ENCODE measurements at places on chromosomes 12 and 14.
A peak's percentile ranks its signal among the peaks of the same experiment; 100 is the strongest.

- no peak for DNase-seq
These were observed 19.0 kb downstream of the FAM181A start for GRCh38 chr14:93946104-93946503.

- DNase-seq, result no peak
These were observed 73.2 kb downstream of the SUSD6 start for GRCh38 chr14:69684461-69685217.

GRCh38 chr12:122860040-122860853, 25.0 kb downstream of the HIP1R start:
- DNase-seq, result peak; percentile 88

- DNase-seq, result no peak
These were observed 696.3 kb downstream of the TMEM121 start for GRCh38 chr14:106222731-106223130.

DNA sequence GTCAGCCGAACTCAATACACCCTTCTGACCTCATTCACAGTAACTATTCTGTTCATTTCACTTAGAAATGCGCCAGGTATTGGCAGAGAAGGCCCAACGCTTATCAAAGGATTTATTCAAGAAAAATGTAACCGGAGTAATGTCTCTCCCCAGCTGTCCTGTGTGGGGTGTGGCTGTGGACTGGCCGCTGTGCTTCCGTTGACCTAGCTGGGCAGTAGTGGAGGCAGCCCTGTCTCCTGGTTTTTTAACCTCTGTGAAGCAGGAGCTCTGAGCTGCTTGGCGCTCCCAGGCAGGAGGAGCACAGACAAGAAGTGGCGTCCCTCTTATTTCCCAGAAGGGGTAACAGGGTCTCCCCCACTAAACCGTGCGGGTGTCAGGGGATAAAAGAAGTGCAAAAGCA, 85.2 kb downstream of the ESR2 start:
- DNase-seq, result no peak

DNA sequence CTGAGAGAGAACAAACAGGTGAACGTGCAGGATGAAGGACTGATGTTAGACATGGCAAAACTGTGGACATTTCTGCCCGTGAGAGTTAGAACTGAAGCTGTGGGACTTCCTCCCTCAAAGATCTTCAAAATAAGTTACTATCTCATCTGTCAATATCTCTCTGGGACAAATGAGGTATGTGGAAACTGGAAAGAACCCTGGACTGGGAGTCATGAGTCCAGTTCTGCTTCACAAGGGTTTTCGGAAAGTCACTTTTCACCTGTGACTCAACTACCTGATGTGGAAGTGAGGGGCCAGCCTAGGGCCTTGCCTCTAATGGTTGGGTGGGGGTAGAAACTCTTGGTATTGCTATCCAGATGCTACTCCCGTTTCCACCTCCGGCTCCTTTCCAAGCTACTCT, 47.3 kb downstream of the RAB35 start:
- no peak for DNase-seq

- no peak for DNase-seq
These were observed 52.8 kb upstream of the LRTM2 start for GRCh38 chr12:1767407-1768090.

GRCh38 chr14:95294834-95295599, 24.7 kb downstream of the CLMN start:
- no peak for DNase-seq

DNA sequence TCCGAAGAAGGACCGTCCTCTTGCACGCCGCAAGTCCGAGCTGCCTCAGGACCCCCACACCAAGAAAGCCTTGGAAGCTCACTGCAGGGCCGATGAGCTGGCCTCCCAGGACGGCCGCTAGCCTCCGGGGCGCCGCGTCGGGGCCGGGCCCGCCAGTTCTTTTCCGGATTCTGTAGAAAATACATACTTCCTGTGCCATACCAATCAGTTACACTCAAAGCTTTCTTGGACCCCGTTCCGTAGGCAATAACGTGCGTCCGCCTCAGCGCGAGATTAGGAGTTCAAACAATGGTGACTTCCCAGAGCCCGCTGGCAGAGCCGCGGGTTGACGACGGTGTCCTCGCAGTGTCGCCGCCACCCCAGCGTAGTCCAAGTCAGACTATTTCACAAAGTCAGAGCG, 39.2 kb upstream of the DYNC1H1 start:
- no peak for DNase-seq

DNA sequence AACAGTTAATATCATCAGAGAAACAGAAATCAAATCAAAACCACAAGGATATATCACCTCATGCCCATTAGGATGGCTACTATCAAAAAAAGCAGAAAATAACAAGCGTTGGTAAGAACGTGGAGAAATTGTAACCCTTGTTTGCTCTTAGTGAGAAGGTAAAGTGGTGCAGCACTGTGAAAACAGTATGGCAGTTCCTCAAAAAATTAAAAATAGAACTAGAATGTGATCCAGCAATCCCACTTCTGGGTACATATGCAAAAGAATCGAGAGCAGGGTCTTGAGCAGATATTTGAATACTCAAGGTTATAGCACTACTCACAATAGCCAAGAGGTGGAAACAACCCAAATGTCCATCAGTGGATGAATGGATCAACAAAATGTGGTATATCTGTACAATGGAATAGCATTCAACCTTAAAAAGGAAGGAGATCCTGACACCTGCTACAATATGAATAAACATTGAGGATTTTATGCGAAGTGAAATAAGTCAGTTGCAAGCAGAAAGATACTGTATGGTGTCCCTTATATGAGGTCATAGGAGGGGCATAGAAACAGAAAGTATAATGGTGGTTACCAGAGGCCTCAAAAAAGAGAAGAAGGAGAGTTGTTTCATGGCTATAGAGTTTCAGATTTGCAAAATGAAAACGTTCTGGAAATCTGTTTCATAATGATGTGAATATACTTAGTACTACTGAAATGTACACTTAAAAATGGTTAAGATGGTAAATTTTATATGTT, 131.0 kb upstream of the EEA1 start:
- DNase-seq, result no peak

DNA sequence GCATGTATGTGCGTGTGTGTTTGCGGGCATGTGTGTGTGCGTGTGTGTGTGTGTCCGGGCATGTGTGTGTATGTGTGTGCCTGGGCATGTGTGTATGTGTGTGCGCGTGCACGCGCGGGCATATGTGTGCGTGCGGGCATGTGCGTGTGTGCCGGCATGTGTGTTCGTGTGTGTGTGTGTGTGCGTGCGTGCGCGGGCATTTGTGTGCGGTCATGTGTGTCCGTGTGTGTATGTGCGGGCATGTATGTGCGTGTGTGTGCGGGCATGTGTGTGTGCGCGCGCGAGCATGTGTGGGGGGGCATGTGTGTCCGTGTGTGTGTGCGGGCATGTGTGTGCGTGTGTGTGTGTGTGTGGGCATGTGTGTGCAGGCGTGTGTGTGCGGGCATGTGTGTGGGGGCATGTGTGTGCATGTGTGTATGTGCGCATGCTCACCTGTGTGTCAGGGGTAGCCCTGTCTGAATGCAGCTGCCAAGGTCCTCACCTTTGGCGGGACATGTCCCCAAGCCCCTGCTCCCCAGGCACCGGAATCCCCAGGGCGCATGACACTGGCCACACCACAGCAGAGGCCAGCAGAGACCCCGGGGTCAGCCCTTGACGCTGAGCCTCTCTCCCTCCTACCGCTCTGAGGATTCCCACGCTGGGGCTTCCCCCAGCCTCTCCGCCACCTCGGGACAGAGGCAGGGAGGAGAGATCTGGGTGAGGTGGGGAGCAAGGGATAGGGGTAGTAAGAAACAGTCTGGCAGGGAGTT, 109.5 kb upstream of the NCOR2 start:
- DNase-seq, result no peak

GRCh38 chr12:27814851-27815591, 35.0 kb upstream of the MANSC4 start:
- no peak for DNase-seq

GRCh38 chr12:88218293-88218692, 76.2 kb downstream of the TMTC3 start:
- DNase-seq, result no peak

DNA sequence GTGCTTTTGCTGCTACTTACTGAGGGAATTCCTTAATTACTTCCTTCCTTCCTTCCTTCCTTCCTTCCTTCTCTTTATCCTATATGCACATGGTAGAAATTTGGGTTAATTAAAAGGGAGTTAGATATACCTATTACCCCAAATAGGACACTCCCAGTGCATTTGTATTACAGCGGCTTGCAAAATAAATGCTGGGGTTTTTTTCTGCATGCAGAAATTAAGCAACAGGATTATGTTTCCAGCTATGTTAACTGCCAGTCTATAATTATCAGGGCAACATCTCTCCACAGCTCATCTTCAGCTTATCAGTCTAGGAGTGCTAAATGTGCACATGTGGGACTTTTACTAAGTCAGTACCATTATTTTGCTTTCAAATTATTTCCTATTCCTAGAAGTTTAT, 132.9 kb upstream of the SLC35F4 start:
- DNase-seq, result no peak

- DNase-seq, result no peak
These were observed 92.4 kb downstream of the RPS6KA5 start for GRCh38 chr14:90968025-90968424.

GRCh38 chr12:76562130-76562529, 2.6 kb upstream of the OSBPL8 start:
- no peak for DNase-seq

- DNase-seq, result no peak
These were observed 386.7 kb downstream of the LRIG3 start for GRCh38 chr12:58533652-58534051.

DNA sequence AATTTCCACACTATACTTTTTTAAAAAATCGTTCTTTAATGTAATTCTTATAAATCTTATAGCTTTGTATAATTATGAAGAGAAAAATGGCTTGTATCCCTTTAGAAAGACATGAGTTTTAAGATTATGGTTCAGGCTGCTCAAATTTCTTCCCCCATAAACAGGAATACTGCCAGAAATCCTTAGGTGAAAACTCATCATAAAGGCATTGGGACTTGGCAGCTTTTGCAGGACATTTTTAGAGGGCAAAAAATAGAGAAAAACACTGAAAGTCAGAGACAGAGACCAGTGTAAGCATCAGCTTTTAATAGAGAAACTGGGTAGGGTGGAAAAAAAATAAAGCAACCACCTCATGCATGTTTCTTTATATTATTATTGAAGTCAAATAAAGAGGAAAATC, 29.1 kb downstream of the LRRK2 start:
- DNase-seq, result no peak

DNA sequence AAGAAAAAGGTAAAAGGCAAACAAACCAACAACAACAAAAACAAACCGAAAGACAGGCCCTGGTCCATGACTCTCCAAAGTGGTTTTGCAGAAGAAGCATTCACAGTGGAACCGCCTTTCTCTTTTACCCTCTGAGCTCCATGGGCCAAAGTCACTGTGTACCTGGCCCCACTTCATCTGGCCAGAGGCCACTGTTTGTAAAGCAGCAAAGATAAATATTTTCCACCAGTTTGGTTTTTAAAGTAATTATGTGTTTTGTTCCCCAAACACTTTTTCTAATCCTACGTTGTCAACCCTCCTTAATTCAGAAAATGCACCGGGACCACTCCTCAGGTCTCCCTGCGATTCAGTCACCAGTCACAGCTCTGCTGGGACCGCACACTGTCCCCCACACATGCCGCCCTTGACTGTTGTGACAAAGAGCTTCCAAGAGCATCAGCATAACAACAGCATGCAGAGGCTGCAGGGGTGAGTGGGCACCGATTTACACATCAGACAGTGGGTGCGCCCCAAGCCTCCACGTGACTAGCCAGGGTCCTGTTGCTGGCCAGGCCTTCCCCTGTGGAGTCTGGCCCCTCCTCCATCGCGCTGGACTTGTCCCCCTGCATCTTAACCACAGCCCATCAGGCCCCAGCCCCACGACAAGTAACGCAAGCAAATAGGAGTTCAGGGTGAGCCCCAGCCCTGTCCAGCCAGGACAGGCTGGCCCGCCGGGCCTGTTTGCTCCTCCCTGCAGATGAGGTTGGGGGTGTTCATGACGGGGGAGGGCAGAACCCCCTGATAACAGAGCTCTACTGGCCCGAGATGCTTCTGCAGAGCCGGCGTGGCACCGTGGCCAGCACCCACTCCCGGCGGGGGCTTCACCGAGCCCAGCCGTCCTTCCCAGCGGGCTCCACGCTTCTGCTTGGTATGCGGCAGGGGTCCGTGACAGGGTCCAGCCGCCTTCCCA, 65.2 kb upstream of the DIO3 start:
- peak; percentile 58 for DNase-seq

- peak; percentile 39 for DNase-seq
These were observed 27.3 kb downstream of the TTC5 start for GRCh38 chr14:20278414-20278813.

GRCh38 chr14:65301862-65302539, 110.5 kb upstream of the FUT8 start:
- no peak for DNase-seq

DNA sequence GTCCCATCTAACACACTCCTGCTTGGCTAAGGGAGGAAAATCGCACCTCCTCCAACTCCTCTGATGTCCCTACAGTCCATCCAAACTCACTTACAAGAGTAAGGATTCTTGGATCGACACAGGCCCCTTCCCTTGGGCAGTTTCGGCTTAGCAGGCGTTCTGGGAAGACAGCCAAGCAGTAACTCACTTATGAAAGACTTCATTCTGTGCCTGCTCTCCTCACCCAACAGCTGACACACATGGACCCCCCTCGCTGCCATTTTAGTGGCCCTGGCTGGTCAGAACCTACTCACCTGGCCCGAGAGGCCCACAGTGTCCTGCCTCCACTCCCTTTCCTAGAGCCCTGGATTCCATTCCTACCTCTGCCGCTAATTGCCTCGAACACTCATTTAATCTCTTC, 52.3 kb upstream of the BCL2L14 start:
- DNase-seq, result peak; percentile 24

- DNase-seq, result peak; percentile 55
These were observed 923 bp upstream of the MLF2 start for GRCh38 chr12:6753772-6754356.

GRCh38 chr12:24919346-24920001, 29.4 kb downstream of the BCAT1 start:
- no peak for DNase-seq

DNA sequence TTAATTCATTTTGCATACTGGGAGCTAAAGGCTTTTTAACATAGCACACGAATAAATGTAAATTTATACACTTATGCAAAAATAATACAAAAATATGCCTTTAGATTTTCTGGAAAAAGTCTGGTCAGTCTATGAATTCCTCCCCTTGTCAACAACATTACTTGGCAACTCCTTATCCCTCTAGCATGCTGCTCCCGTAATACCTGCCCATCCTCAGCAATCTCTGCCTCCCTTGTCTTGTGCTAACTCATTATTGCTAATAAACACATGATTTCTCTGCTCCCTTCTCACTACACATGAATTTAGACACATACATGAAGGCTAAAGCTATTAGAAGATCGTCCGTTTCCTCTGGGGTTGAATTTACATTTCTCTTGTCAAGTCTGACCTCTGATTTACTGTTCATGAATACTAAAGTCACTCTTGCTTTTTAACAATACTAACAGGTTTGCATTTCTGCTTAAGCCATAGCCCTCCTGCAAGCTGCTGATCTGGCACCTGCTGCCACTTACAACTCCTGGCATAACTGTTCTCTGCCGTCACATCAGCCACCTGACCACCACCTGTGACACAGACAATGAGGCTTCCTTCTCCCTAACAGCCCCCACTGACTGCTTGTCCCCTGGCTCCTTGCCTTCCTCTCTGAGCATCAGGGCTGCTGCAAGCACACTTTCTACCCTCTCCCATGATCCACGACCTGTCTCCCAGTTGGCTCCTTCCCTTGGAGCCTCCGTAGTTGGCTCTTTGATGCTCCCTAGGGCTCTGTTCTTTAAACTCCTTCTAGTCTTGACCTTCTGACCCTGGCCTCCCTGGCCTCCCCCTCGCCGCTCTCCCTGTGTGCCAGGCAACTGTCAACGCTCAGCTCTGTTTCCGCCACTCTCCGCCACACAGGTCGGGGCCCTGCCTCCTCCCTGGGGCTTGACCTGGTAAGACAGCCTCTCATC, 177.6 kb downstream of the CALM1 start:
- DNase-seq, result peak; percentile 61
